Daoy (cell line): ENCODE measurements at places on chromosomes 2 and 18. TPM values are rescaled to one million over a fixed set of nuclear protein-coding genes. Genes with fewer than 3 reads are reported as not detected.

The CFAP53 gene
- total RNA-seq, result 0.06 and 4.3 TPM in 2 replicates

The IL37 gene
- total RNA-seq, result not detected in 2 replicates

The SGPP2 gene
- total RNA-seq, result 0.74 and 0.92 TPM in 2 replicates

The ASPRV1 gene
- total RNA-seq, result 0.80 and 1.2 TPM in 2 replicates

The NTSR2 gene
- not detected in 2 replicates for total RNA-seq

The HDHD2 gene
- total RNA-seq, result 12.1 and 22.9 TPM in 2 replicates

The DTNB gene
- total RNA-seq, result 5.0 and 5.3 TPM in 2 replicates

The PLCD4 gene
- 0.06 TPM in 1 of 2 replicates, not detected in the other for total RNA-seq

The MFSD6 gene
- 20.9 TPM in 2 replicates for total RNA-seq

GRCh38 chr18:36849288-36850006 lies 20.5 kb downstream of the KIAA1328 start:
- no peak for DNase-seq

- no peak for DNase-seq
Measured at GRCh38 chr2:129805899-129806298, 173.6 kb upstream of the RAB6C start.

DNA sequence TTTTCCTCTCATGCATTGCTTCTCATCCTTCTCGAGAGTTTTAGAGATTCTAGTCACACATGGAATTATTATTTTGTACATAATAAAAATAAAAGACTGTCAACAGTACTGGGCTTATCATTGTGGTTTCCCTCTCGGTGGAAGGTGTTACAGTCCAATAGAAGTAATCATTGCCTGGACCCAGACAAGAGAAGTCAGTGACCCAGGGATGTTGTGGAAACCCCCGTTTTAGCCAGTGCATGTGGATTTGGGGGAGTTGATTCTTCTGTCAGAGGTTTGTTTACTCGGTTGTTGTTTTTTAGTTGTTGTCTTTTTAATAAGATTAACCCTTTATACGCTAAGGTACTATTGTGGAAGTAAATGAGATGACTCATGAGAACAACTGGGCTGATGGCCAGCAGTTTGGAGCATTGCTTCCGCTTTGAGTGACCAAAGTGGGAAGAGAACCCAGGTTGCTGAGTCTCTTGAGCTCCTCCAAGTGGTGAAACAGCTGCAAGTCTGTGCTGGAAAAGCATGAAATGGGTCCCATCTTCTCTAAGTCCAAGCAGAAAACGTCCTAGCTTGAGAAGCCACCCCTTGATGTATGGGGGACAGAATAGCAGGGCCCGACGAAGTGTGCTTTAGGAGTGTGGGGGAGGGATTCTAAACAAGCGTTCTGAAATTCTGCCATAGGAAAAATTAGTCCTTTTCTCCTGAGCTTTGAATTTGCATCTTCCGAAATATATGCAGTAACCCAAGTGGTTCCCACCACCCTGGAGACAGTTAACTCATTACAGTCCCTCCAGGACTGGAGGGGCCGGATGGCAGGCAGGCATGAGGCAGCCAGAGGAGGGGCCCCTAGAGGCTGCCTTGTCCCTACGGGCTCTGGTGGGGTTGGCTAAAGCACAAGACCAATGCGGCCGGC lies 61.8 kb upstream of the GPR45 start:
- peak; percentile 82 for DNase-seq

DNA sequence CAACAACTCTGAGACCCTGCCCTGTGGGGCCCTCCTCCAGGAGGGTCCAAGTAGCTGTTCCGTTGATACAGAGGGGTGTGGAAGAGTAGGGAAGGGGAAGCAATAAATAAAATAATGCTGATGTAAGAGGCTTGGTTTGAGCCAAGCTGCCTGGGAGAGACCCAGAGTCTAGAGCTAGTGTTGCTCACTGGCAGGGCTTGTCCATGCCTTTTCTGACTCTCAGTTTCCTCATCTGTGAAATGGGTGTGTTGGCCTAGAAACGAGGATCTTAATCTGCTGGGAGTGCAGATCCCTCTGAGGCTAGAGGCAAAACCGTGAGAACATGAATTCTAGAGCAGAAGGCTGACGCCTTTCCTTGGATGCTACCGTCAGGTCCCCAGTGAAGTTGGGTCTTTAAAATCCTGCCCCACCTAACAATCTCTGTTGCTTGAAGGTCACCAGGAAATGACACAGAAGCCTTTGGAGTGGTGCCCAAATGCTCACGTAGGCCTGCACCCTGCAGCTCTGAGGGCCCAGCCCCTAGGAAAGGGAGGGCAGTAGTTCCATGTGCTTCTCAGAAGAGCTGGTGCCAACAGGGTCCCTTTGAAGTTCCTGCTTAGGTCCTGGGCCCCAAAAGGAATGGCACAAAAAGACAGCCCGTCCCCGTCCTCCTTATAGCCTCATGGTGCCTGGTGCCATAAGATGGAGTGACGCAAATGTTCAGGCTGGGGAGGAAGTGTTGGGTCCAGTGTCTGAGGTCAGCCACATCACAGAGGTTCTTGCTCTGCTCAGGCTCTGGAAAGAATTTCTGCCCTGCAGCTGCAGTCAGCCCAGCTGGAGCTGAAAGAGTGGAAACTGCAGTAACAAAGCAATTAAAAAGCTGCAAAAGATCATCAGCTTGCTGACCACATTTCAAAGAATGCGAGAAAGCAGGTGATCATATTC lies 73.2 kb upstream of the SMAD2 start:
- DNase-seq, result peak; percentile 87

GRCh38 chr2:1606421-1607235 lies 137.7 kb downstream of the PXDN start:
- DNase-seq, result peak; percentile 53

DNA sequence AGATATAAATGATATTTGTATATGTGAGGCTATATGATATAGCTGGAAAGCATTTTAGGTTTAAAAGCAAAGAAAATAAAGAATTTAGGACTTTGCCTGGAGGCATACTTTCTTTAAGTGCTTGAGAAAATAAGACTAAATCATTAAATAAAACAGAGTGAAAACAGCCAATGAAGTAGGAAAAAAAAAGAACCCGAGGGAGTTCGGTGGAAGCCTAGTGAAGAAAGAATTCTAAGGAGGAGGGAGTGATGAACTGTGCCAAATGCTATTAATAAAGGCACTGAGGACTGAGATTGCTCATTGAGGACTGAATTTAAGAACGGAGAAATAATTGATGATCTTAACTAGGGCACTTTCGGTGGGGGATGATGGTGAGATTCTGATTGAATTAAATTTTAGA lies 573.5 kb downstream of the DSC3 start:
- no peak for DNase-seq

- peak; percentile 32 for DNase-seq
Measured at GRCh38 chr2:118810766-118811165, 36.7 kb downstream of the EN1 start.

GRCh38 chr2:140117386-140117785 lies 1337.2 kb upstream of the NXPH2 start:
- no peak for DNase-seq

DNA sequence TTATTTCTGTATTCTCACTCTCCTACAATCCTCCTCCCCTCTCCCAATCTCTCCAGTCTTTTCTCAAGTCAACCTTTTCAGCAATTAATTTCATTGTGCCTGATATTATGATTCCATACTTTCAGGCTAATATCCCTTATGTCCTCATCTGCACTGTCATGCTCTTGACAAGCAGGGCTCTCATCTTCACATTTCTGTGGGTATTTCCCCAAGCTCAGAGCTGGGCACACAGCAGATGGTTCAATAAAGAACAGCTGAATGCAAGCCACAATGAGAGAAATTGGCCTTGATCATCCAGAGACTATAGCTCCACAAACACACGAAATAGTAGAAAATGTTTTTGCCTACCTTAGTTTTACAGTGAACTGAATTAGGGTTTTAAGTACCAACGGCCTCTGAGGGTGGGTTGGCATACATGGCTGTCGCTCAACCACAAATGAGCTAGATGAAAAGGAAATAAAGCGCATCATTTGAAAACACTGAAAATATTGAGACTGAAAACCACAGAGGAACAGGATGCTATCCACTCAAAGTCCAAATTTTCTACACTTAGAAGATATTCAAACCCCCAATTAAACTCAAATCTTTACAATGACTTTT lies 47.5 kb upstream of the STAT1 start:
- DNase-seq, result no peak

GRCh38 chr2:112161431-112162145 lies 23.4 kb downstream of the FBLN7 start:
- DNase-seq, result no peak

DNA sequence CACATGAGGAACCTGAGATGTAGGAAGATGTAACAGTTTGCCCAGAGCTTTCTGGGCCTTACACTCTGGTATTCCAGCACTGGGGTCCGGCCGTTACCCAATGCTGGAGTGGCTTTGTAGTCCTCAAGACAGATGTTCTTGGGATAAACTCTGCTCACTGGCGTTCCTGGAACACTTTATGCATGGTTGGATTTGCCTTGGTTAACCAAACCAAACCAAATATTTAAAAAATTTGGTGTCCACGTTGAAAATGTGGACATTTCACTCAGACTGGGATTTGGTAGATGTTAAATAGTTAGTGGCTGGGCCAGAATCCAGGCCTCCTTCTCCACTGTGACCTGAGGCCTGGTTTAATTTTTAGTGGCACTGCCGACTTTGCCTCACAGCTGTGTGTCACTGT lies 81.5 kb downstream of the ACOXL start:
- no peak for DNase-seq

DNA sequence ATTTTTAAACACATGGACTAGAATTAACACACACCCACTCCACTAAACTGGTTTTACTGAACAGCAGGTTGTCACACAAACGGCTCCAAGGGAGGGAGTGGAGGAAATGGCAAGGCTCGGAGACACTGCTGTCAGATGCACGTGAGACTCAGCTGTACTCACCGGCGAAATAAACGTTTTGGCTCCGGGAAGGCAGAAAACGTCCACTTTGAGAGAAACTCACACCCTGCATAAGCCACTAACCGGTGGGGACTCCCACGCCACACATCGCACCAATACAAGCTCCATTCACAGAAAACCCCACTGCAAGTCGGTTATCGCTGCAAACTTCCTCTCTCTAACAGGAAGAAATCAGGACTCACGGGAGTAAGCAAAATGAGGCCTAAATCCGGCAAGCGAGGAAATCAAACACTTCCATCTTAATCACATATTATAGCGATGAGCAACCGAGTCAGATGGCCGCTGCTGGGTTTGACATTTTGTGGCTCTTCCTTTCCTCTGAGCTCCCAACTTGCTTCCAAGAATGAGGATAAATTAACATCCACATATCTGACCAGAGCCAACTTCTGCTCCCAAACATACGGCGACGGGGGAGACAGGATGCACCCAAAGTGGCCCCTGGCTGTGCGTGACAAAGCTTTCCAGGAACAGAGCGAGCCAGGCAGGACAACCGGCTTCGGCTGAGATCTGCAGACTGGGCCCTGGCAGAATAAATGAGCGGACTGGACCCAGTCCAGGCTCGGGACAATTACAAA lies 63.5 kb downstream of the HDAC4 start:
- no peak for DNase-seq

DNA sequence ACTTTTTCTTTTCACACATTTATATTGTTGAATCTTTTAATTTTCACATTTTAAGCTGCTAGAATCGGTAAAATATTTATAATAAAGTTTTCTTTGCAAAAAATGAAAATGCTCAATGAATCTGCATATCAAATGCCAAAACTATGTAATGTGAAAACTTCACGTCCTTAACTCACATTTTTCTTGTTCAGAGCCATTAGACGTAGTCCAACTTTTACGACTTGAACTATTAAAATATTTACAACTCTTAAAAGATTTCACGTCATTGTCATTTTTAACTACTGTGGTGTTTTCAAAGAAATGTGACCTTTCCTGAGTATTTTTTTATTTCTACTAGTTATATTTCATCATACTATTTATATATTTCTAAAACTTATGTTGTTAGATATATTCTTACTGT lies 54.9 kb downstream of the MRPS9 start:
- no peak for DNase-seq

DNA sequence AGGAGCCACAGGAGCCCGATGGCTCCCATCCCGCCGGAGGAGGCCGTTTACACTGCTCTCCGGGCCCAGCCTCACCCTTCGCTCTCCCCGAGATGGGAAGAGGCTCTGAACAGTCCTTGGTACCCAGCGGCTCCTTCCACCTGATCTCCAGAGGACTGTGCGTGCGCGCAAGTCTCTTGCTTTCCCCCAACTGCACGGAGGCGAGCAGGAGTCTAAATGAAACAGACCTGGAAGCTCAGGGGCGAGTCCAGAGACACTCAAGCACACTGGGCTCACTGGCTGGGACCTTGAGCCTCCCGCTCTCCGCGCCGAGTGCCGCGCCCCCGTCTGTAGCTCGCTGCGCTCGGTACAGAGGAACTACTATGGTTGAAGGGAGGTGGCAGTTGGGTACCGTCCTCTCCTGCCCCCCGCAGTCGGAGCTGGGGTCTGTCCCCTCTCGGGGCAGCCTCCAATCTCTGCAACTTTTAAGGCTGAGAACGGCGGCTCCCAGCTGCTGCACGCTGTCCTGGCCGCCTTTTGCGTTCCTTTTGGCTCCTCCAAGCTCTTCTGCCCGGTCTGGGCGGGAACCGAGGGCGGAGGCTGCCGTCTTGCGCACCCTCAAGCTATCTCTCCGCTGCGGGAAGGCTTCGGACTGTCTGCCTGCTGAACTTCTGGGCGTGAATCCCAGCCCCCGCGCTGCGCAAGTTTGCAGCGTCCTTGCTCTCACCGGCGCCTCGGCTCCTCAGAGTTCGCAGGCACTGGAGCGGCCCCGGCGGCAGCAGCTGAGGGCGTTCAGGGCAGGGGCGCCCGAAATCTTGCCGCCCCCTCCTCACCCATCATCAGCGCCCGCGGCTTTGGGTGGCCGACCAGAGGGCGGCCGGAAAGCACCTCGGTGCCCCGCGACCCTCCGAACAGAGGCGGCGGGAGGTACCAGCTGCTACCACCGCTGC lies 491 bp downstream of the ALK start:
- peak; percentile 44 for DNase-seq

DNA sequence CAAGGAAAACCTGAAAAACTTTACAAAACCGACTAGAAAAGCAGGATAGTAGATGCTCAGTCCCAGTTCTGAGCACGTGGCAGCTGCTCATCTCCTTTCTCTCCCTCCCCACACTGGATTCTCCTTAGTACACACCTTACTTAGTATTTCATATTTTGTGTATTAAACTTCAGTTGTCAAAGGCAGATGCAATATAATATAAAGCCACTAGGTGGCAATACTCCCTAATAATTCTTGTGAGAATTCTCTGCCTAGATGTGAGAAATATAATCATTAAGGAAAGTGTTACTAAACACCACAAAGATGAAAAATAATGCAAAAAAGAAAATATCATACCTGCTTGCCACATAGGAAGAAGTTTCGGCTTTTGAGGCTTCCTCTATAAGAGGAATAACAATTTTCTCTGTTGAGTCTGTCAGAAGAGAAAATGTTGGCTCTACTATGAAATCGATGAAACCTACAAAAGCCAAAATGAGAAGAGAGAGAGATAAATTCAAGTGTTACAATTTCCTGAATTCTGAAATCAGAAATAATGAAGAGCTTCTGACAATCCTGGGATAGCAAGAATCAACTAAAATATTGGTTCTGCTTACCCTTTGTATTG lies 200.6 kb downstream of the PPP1R1C start:
- no peak for DNase-seq

GRCh38 chr2:229800997-229801754 lies 86.8 kb upstream of the DNER start:
- peak; percentile 39 for DNase-seq
